Neuronal stem cell (in vitro differentiated cells): ENCODE measurements at places on chromosomes 2 and 18.

DNA sequence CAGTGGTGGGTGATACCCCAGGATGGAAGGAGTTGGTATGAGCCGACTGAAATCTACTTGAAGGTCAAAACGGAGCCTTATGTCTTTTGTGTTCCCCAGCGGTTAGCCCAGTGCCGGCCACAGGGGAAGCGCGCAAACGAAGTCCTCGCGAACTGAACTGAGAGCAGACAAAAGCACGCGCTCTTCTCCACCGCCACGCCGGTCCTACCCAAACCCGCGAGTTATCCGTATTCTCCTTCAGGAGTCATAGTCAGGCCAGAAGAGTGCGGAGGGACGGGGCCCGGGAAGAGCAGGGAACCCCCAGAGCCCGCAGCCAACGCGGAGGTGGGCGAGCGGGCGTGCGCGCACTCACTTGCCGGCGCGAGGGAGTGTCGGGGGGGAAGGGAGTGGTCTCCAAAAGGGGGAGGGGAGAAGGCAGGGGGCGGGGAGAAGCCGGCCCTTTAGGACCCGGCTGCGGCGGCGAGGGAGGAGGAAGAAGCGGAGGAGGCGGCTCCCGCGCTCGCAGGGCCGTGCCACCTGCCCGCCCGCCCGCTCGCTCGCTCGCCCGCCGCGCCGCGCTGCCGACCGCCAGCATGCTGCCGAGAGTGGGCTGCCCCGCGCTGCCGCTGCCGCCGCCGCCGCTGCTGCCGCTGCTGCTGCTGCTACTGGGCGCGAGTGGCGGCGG is at the start of gene IGFBP2:
TSS of gene IGFBP2 (plus strand) at position 469 of the 664 bp plus-strand sequence. CDS start at position 573, 104 bp downstream.
- peak; percentile 85 for DNase-seq

GRCh38 chr2:145861940-145862339 is 1342.0 kb upstream of the ZEB2 start:
- DNase-seq: no peak

DNA sequence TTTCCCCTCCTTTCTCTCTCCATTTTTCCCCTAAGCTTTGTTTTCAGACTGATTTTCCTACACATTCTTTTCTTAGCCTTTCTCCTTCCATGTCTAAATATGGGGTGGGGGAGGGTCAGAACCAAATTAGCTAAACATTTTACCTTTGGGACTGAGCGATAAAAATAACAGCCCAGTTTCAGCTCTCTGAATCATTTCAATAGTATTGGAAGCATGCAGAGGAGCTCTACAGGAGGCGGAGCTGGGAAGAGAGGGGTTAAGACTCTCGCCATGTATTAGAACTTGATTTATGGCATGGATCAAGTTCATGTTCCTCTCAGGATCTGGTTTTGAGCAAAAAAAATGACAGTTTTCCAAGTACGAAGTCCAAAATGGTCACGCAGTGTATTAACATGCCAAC is 109.1 kb downstream of the CPO start:
- no peak for DNase-seq

DNA sequence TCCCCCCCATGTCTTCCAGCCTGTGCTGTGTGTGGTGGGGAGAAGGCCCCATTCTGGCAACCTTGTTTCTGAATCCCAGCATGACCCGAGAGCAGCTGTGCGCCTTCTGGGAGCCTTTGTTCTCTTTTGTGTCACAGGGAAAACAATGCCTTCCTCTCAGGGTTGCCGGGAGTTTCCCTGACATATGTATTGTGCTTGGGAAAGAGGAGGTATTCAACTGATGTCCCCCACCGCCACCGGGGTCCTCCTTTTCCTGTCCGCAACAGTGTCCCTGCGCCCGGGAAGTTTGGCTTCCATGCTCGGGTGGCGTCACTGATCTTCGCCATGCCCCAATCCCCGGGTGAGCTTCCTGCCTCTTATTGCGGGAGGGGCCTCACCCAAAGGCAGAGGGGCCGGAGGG is 77.5 kb upstream of the ASB18 start:
- DNase-seq: peak; percentile 21

DNA sequence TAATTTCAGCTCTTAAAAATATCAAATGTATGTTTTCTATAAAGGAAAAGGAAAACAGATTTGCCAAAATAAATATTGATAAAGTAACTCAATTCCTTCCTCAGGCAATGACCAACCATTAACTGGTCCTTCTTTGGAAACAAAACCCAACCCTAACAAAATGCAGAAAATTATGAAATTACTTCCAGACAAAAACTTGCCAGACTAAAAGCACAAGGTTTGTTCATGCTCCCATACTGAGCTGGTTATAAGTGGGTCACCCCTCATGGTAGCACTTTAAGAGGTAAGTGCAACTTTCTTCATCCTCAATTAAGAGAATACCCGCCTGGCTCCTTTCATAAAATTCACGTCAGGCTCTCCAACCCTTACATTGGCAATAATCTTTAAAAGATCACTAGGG is 31.1 kb upstream of the TTC32 start:
- no peak for DNase-seq

GRCh38 chr18:49185623-49186022 is 234.9 kb upstream of the SMAD7 start:
- no peak for DNase-seq

DNA sequence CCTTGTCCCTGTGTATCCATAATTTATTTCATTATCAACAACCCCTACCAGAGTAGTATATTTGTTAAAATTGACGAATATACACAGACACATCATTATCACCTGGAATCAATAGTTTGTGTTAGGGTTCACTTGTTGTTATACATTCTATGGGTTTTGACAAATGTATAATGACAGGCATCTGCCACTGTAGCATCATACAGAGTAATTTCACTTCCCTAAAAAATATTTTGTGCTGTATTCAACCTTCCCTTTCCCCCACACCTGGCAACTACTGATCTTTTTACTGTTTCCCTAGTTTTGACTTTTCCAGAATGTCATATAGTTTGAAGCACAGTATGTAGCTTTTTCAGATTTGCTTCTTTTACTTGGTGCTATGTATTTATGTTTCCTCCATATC is 132.0 kb downstream of the ZNF804A start:
- no peak for DNase-seq

DNA sequence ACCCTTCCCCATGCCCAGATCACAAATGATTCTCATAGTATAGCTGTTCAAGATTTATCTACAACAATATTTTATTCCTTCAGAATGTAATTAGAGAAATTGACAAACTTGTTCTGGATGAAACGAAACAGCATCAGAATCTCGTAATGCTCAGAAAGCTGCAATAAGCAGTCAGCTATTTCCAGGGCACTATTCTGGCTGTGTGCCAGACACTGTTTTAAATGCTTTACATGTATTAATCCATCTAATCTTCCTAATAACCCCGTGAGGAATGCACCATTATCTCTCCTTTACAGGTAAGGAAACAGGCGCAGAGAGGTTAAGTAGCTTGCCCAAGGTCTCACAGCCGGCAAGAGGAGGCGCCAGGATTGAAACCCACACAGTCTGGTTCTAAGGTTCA is 10.1 kb upstream of the LYPD6B start:
- DNase-seq: no peak

DNA sequence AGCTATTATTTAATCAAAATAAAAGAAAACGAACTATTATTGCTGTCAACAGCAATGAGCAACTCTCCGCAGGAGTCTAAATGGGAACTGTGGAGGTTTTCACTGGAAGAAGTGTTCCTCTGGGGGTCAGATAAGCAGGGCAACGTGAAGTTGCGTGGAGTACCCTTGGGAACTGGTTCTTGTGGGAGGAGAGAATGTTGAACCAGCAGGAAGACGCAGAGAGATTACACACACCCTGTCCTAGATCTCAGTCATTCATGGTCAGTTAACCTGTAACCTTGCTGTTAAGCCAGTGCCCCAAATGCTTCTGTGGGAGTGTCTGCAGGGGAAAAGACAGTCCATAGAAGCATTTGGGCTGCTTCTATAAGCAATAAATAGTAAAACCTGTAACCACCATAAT is 20.4 kb upstream of the CABLES1 start:
- DNase-seq: no peak

- no peak for DNase-seq
Measured at GRCh38 chr2:33785201-33786106, 186.4 kb upstream of the FAM98A start.

DNA sequence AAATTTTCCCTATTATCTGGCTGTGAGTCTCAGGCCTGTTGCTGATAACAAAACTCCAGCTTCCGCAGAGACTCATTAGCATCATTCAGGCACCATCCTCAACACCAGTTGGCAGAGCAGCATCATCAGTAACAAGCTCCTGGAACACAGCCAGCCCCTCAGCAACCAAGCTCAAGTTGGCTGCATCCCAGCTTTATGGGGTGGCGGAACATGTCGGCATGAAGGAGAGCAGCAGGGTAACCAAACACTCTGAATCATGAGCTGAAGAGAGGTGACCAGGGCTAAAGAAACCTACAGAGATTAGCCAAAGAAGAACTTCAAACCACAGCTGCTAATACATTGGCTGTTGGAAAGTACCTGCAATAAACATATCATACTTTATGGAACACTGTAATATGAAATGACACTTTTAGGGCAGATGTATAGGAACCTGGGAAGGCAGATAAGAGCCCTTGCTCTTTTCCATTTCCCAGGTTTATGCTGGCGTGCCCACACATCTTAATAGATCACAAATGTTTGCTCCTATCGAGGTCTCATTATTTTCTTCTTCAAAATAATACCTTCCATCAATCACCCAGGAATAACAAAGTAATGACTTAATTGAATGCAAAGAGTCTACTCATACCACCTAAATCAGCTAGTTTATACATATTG is 63.8 kb downstream of the PDE11A start:
- DNase-seq: no peak

- no peak for DNase-seq
Measured at GRCh38 chr2:17069564-17069963, 403.9 kb upstream of the CYRIA start.

DNA sequence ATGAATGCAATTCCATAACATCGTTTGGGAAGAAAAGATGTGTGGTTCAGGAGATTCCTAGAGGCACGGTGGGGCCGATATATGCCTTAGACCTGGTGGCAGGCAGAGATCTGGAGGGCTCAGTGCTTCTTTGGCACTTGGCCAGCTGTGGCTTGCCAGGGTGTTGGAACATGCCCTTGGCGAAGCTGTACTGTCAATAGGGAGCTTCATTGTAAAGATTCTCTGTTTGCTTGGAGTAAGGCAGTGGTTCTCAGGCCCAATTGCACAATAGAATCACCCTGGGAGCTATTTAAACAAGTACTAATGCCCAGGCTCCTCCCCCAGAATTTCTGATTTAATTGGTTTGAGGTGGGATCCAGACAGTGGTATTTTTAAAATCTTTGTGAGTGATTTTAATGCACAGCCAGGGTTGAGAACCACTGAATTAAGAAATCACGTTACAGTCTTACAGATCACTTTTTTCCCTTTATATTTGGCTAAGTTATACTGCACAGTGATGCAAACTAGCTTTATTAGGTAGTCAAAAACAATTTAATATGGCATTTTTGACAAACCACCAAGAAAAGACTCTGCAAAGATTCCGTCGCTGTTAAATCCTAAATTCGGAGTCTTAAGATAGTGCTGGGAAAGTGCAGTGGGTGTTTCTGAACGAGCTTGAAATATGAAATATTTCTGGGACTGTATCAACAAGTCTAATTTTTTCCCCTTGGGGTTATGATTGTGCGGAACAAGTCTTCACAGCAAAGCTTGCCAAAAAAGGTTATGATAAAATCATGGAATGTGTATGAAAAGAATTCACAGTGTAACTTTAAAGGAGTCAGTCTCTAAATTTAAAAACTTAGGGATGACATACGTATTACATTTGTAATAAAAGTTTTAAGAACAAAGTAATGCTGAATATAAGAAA is 78.0 kb downstream of the CRIM1 start:
- no peak for DNase-seq

GRCh38 chr2:44970846-44971450 is 29.4 kb downstream of the SIX3 start:
- no peak for DNase-seq

DNA sequence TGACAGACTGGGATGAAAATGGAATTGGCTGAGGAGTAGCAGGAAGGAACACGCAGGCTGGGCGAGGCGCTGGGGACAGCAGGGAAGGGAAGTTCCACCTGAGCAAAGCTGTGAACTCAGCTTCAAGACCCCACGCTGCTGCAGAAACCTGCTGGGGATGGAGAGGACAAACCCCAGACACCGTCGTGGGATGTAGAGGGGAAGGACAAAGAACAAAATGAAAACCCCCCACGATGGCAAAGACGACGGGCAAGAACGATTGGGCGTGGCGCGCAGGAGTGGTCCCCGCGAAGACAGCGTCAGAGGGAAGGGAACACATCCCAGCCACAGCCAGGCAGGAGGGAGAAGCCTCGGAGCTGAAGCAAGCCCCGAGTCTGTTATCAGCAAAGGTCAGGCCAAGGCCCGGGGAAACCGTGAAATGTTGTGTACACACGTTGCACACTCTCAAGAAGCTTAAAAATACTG is 222.9 kb downstream of the NDUFA10 start:
- DNase-seq: no peak

- no peak for DNase-seq
Measured at GRCh38 chr2:29731948-29732347, 189.4 kb downstream of the ALK start.
